ENCODE measurements at places on chromosomes 5 and 9.

GRCh38 chr9:20361656-20362570 lies 260.4 kb downstream of the MLLT3 start:
- DNase-seq = no peak

DNA sequence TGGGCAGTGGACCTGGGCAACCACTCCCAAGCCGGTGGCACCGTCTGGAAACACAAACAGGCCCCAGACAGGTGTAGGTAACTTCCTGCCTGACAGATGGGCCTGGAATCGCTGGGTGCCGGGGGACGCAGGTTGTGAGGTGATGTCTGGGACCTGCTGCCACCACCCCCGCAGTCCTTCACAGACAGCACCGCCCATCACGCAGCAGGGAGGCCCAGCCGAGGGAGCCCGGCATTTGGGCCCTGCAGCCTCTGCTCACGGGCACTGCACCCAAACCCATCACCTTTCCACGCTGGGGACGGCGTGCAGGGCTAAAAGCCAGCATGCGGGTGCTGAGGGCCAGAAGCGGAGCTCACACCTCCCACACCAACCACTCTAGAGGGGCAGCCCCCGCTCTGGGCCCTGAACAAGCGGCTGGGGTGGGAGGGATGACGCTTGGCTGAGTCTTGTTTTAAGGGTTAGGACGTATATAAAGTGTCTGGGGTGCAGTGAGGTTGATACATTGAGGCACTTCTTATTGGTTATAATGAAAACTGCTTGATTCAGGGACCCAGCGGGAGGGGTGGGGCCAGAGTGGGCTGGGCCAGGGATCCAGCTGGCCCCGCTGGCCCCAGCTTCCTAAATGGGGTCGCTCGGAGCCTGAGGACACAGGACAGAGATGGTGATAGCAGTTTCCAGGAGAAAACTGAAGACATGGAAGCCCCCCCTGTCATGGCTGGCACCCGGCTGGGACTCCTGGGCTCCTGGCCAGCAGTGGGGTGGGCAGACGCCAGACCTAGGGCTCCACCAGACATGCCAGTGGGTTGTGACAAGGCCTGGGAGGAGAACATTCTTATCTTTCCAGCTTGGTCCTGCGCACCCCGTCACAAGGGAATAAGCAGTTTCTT lies 11.3 kb downstream of the MYMK start:
- DNase-seq = no peak

DNA sequence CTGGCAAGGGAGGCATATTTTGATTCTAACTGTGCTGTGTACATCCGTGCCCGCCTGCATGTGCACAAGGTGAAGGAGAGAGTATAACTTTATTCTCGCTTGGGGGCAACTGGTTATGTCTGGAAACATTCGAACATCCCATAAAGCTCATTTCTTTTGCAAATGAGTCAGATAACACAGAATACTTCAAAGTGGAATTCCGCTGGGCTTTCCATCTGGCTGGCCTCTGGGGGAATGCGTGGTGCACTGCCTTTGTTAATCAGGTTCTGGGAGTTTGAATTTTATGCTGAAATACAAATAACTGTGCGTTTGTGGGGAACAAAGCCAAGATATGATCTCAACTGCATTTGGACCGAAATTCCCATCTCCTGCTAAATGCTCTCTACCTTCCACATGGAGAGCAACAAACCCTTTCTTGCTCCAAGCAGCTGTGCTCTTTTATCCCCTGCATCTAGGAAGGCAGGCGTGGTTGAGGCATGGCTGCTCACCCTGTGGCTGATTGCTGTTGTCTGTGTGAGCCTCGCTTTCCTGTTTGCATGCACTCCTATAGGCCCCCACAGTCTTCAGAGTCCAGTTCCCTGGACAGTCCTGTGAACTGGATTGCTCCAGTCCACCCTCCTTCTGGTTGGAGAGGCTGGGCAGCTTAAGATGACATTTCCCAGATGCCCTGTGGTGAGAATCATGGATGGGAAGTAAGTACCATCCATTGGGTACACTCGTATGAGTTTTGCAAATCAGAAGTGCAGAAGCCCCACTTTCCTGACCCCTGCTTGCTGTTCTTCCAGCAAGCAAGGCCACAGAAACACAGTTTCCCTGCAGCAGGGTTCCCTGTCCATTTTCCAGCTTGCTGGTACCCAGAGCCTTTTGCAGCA lies 82.9 kb upstream of the ALDH1B1 start:
- no peak for DNase-seq

- no peak for DNase-seq
These were observed 47.6 kb downstream of the BASP1 start for GRCh38 chr5:17265041-17265440.

DNA sequence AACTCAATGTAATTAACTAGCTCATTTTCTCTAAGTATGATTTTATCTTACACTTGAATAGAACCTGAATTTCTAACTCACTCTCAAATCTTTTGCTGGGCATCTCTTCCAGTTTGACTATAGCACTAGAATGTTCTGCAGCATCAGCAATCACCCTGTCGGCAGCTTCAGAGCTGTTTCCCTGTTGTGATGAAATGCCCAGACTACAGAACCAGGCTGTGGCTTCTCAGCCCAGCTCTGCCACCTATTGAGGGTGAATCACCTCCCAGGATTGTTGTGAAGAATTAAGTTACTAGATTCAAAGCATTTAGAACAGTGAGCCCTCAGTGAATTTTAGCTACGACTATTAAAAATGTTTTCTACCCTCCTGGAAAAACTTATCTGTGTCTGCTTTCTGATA lies 90.4 kb upstream of the ANKRD55 start:
- no peak for DNase-seq

DNA sequence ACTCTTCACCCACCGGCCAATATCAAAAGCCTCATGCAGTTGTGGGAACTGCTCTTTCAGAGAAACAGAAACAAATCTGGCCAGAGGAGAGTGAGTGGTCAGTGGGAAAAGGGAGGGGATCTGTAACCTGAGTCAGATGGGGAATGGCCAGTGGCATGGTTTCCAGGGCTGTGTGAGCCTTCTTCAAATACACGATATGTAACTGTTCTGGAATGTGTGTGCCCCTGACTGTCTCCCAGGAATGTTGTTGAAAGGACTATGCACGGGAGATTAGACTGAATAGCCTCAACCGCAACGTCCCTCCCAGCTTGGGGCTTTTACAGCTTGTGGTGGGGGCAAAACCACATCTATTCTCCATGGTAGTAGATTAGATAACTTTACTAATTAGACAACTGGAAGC lies 60.8 kb downstream of the SH3TC2 start:
- DNase-seq = no peak

DNA sequence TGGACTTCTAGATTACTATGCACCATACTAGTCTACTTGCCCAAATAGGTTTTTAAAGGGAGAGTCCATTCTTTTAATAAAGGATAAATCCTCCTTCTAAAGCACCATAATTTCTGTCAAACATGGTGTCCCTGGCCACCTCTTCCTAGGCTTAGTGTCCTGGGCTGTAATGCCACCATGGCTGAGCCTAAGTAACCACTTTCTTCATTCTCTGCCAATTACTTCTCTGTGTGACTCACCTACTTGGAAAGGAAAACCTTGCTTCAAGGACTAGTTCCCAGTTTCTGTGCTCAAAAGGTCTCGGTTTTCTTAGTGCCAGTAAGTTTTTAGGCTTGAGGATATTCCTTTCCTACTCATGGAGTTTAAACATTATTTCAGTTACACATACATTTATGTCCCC lies 273.4 kb downstream of the DENND1A start:
- no peak for DNase-seq

All from esophagus squamous epithelium (tissue), 5 donors.